ENCODE measurements at places on chromosomes 7 and 10. TPM values are rescaled to one million over a fixed set of nuclear protein-coding genes. Genes with fewer than 3 reads are reported as not detected.

The PDE6C gene
- not detected for total RNA-seq

The TAS2R4 gene
- 0.31 TPM for total RNA-seq

The AKR1C2 gene
- total RNA-seq: 8.6 TPM

The TMEM72 gene
- total RNA-seq: not detected

The NAT16 gene
- total RNA-seq: not detected

The TACC2 gene
- 21.1 TPM for total RNA-seq

Data from foreskin keratinocyte (primary cell).